ENCODE measurements at places on chromosomes 3 and 15.

DNA sequence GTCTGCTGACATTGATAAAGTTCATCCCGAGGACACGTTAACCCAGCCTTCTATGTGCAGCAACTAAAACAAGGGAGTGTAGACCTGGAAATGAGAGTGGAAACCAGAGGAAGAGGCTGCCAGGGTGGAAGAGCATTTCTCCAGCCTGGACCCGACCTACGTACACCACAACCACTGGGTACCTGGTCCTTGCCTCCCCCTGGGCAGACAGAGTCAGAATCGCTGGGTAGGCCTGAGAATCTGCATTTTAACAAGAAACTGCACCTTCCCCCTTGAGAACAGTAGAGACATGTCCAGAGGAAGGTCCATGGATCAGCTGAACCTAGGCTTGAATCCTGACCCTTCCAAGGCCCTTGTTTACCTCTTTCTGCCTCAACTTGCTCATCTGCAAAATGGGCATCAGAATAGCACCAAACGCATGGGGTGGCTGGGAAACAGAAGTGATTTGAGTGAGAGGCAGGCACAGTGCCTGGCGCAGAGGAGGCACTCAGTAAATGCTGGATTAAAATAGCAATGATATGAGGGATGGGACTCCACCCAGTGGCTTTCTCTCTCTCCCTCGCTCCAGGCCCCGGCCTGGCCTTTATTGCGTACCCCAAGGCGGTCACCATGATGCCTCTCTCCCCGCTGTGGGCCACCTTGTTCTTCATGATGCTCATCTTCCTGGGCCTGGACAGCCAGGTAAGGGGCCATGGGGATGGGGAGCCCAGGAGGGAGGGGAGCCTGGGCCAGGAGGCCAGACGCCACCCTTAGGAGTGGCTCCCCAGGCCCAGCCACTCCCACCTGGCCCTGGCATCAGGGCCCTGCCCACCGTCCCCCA is 66.9 kb upstream of the SLC6A1 start:
- no peak overlapping the region for H3K27ac ChIP-seq
- H3K27me3 ChIP-seq: peaks cover 30% of the 10 kb centered on the region

- H3K27ac ChIP-seq: no peak overlapping the region
- DNase-seq: no peak
- H3K4me3 ChIP-seq: no peak overlapping the region
Observed at GRCh38 chr3:40582401-40583027, 57.8 kb downstream of the ZNF621 start.

- H3K4me1 ChIP-seq: peaks cover 29% of the 10 kb centered on the region
- peaks cover 4% of the 10 kb centered on the region for H3K27me3 ChIP-seq
- peak overlapping the region; percentile 53 for H3K27ac ChIP-seq
- no peak for DNase-seq
- H3K4me3 ChIP-seq: no peak overlapping the region
Observed at GRCh38 chr3:32457971-32458471, 44.6 kb downstream of the CMTM6 start.

DNA sequence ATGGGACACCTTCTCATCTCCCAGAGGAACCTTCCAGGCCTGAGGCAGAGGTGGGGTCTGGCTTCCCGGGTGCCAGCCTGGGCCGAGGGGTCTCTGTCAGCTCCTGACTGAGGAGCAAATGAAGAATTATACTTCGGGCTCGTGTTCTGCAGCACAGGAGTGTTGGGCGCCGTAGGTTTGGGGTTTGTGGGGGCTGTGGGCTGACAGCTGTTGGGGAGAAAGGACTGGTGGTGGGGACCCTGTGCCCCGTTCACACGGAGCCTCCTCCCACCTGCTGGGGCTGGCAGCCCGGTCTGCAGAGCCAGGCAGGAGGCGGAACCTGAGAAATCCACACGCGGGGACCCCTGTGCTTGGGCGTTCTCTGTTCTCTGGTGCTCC is 59.7 kb downstream of the ADAMTS7 start:
- H3K4me1 ChIP-seq: peaks cover 10% of the 10 kb centered on the region
- H3K36me3 ChIP-seq: no peaks in the 10 kb centered on the region
- H3K4me3 ChIP-seq: no peak overlapping the region
- DNase-seq: no peak
- H3K27ac ChIP-seq: no peak overlapping the region

DNA sequence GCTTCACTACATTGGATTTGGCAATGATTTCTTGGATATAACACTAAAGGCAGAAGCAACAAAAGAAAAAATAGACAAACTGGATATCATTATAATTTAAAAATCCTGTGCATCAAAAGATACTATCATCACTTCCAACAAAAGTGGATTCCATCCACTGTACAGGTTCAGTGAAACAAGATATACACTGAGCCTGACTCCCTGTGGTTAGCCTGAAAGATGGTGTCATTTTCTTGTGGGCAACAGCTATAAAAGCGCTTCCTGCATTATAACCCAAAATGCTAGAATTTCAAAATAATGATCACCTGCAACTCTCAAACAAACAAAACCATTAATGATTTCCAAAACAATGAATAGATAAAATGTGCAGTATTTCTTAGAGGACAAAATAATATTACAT is 39.6 kb upstream of the TBC1D23 start:
- no peak for DNase-seq
- peaks cover 6% of the 10 kb centered on the region for H3K36me3 ChIP-seq
- H3K27me3 ChIP-seq: no peaks in the 10 kb centered on the region
- H3K27ac ChIP-seq: no peak overlapping the region
- H3K4me3 ChIP-seq: no peak overlapping the region

- peaks cover 6% of the 10 kb centered on the region for H3K27me3 ChIP-seq
- peak overlapping the region; percentile 73 for H3K4me3 ChIP-seq
- H3K27ac ChIP-seq: no peak overlapping the region
- no peak for DNase-seq
Observed at GRCh38 chr15:78077871-78078210, 330 bp upstream of the TBC1D2B start.

DNA sequence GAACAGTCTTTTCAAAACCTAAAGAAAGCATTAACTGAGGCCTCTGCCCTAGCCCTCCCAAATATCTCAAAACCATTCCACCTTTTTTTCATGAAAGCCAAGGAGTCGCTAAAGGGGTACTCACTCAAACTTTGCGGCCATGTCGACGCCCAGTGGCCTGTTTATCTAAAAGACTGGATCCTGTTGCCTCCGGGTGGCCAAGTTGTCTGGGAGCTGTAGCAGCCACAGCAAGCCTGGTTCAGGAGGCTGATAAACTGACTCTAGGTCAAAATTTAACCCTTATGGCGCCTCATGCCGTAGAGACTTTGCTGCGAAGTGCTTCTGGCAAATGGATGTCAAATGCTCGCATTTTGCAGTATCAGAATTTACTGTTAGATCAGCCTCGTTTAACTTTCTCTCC is 39.5 kb downstream of the ZBTB11 start:
- H3K27ac ChIP-seq: no peak overlapping the region
- H3K4me1 ChIP-seq: peaks cover 21% of the 10 kb centered on the region
- H3K36me3 ChIP-seq: no peaks in the 10 kb centered on the region
- DNase-seq: no peak
- no peak overlapping the region for H3K4me3 ChIP-seq

DNA sequence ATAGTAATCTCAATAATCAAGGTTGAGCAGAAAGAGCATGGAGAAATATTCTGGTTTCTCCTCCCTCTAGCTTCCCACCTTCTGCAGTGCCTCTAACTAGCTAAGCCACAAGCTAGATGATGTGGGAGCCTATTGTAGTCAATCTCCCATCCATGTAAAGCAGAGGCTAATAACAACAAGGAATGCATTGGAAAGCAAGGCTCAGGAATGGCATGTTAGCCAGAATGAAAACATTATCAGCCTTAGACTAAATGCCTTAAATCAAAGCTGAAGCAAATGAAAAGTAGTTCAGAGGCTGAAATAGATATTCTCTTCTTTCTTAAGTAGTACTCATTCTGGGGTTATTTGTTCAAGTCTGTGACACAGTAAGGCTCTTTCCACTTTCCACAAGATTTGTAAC is 350.3 kb upstream of the DPPA4 start:
- H3K36me3 ChIP-seq: no peaks in the 10 kb centered on the region
- H3K27me3 ChIP-seq: no peaks in the 10 kb centered on the region
- no peak for DNase-seq
- H3K4me3 ChIP-seq: no peak overlapping the region
- H3K27ac ChIP-seq: no peak overlapping the region

DNA sequence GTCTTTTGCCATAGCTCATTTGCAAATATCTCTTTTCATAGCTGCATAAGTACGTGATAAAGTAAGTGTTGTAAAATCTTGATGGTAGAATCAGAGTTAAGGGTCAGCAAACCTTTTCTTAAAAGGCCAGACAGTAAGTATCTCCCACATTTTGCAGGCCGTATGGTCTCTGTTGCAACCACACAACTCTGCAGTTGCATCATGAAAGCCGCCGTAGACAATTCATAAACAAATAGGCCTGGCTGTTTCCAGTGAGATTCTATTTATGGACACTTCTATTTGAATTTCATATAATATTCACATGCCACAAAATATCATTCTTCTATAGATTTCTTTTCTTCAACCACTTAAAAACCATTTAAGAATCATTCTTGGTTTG is 248.5 kb downstream of the TLE3 start:
- H3K27me3 ChIP-seq: peaks cover 52% of the 10 kb centered on the region
- H3K4me3 ChIP-seq: no peak overlapping the region
- H3K27ac ChIP-seq: no peak overlapping the region
- no peak for DNase-seq
- H3K4me1 ChIP-seq: no peaks in the 10 kb centered on the region

GRCh38 chr3:59480486-59480995 is 430.7 kb upstream of the CFAP20DC start:
- H3K4me3 ChIP-seq: no peak overlapping the region
- H3K36me3 ChIP-seq: no peaks in the 10 kb centered on the region
- no peak overlapping the region for H3K27ac ChIP-seq
- DNase-seq: no peak
- peaks cover 3% of the 10 kb centered on the region for H3K27me3 ChIP-seq
- no peaks in the 10 kb centered on the region for H3K4me1 ChIP-seq

- DNase-seq: no peak
- no peaks in the 10 kb centered on the region for H3K27me3 ChIP-seq
- peaks cover 3% of the 10 kb centered on the region for H3K4me1 ChIP-seq
- no peaks in the 10 kb centered on the region for H3K36me3 ChIP-seq
- H3K27ac ChIP-seq: no peak overlapping the region
Observed at GRCh38 chr3:119331661-119332060, 37.5 kb downstream of the ARHGAP31 start.

DNA sequence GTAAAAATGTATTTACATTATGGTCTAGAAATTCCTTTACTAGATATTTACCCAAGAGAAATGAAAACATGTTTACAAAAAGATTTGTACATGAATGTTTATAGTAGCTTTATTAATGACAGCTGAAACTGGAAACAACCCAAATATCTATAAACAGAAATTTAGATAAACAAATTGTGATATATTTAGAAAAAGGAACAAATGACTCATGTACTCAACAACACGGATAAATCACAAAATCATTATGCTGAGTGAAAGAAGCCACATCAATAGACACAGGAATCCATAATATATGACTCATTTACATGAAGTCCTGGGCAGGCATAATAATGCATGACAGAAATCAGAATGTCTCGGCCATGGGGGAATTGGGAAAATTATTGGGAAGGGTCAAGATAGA is 1020.2 kb downstream of the SQOR start:
- no peaks in the 10 kb centered on the region for H3K36me3 ChIP-seq
- H3K4me1 ChIP-seq: peaks cover 23% of the 10 kb centered on the region
- H3K27ac ChIP-seq: no peak overlapping the region
- DNase-seq: no peak
- no peaks in the 10 kb centered on the region for H3K27me3 ChIP-seq
- H3K4me3 ChIP-seq: no peak overlapping the region

DNA sequence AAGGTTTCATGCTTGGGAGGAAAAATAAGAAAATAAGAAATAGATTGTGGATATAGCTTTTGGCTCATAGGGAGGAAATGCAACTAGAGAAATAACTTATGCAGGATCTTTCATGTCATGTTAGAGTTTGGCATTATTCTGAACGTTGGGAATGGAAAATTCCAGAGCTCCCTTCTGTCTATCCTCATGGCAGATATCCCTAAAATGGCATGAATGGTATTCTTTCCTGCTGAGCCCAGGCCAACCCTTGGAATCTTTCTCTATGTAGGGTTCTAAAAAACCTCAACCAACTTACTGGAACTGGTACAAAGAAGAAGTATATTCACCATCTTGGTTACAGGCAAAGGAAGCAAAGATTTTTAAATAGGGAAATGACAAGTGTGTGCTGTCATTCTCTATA is 212.5 kb downstream of the CHST2 start:
- no peak overlapping the region for H3K27ac ChIP-seq
- H3K27me3 ChIP-seq: peaks cover 3% of the 10 kb centered on the region
- peaks cover 6% of the 10 kb centered on the region for H3K4me1 ChIP-seq
- H3K4me3 ChIP-seq: no peak overlapping the region

GRCh38 chr3:160381470-160381869 is 17.6 kb downstream of the IFT80 start:
- H3K4me3 ChIP-seq: no peak overlapping the region
- no peak for DNase-seq
- peaks cover 2% of the 10 kb centered on the region for H3K36me3 ChIP-seq
- no peak overlapping the region for H3K27ac ChIP-seq
- H3K27me3 ChIP-seq: no peaks in the 10 kb centered on the region
